ENCODE measurements at places on chromosomes 5 and 9. TPM values are rescaled to one million over a fixed set of nuclear protein-coding genes. Genes with fewer than 3 reads are reported as not detected.

Gene TRIM14
- 30.6 TPM for polyA plus RNA-seq

Gene PCDHGC4
- 0.34 TPM for polyA plus RNA-seq

Gene CLTA
- 176 TPM for polyA plus RNA-seq

Gene VCAN
- polyA plus RNA-seq: 0.81 TPM

Gene SHOC1
- polyA plus RNA-seq: 0.04 TPM

Gene FAM221B
- not detected for polyA plus RNA-seq

Gene SLC6A19
- 56.3 TPM for polyA plus RNA-seq

Gene IL17B
- not detected for polyA plus RNA-seq

Gene ACOT12
- 0.22 TPM for polyA plus RNA-seq

Gene ADAMTS16
- 0.66 TPM for polyA plus RNA-seq

Gene KIF20A
- polyA plus RNA-seq: 0.27 TPM

DNA sequence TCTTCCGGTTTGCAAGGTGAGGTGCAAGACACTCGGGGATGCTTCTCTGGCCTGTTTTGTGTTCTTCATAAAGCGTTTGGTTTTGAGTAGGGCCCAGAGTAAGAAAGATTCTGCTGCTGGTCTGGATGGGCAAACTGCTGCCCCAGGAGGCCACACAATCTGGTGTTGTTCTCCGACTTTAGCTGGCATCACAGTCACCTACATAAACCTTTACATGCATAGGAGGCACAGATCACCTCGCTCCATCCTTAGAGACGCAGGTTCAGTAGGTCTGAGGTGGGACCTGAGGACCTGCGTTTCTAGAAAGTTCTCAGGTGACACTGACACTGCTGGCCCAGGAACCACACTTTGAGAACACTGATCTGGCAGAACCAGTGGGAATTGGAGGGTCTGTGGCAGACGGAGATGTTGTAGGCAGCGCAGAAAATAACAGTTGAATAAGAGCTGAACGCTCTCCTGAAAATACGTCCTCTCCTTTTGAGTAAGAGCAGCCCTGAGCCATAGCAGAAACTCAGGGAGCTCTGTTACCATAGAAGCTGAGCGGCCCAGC lies 3.9 kb upstream of the SLC6A3 start:
- no peaks in the 10 kb centered on the region for H3K4me1 ChIP-seq
- no peaks in the 10 kb centered on the region for H3K36me3 ChIP-seq
- no peak overlapping the region for H3K4me3 ChIP-seq
- no peaks in the 10 kb centered on the region for H3K27me3 ChIP-seq
- DNase-seq: no peak
- no peak overlapping the region for H3K27ac ChIP-seq

GRCh38 chr9:135163023-135163780 lies 75.7 kb downstream of the OLFM1 start:
- no peaks in the 10 kb centered on the region for H3K27me3 ChIP-seq
- H3K36me3 ChIP-seq: no peaks in the 10 kb centered on the region
- DNase-seq: no peak
- H3K4me1 ChIP-seq: no peaks in the 10 kb centered on the region

- DNase-seq: no peak
- H3K27me3 ChIP-seq: no peaks in the 10 kb centered on the region
- H3K36me3 ChIP-seq: no peaks in the 10 kb centered on the region
- no peak overlapping the region for H3K4me3 ChIP-seq
These were observed 2.4 kb upstream of the TXN start for GRCh38 chr9:110258690-110259091.

DNA sequence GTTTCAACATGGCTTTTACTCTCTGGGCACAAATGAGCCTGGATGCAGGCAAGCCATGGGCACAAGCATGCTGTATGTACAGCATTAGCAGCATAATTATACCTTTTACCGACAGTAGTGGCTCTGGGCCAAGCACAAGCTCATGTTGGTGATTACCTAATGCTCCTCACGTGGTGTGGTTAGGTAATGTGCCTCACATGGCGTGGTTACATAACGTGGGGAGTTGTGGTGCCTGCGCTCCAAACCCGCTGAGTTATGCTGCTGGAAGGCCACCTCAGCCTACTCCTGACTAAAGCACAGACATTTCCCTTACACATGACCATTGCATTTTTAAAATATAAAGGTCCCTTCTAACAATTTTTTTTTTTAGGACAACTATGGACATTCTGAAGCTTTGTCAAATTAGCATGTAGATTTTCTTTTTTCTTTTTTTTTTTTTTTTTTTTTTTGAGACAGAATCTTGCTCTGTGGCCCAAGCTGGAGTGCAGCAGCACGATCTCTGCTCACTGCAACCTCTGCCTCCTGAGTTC lies 794.0 kb downstream of the EFNA5 start:
- no peak for DNase-seq
- no peaks in the 10 kb centered on the region for H3K36me3 ChIP-seq
- no peak overlapping the region for H3K4me3 ChIP-seq
- no peaks in the 10 kb centered on the region for H3K27me3 ChIP-seq
- no peaks in the 10 kb centered on the region for H3K4me1 ChIP-seq

DNA sequence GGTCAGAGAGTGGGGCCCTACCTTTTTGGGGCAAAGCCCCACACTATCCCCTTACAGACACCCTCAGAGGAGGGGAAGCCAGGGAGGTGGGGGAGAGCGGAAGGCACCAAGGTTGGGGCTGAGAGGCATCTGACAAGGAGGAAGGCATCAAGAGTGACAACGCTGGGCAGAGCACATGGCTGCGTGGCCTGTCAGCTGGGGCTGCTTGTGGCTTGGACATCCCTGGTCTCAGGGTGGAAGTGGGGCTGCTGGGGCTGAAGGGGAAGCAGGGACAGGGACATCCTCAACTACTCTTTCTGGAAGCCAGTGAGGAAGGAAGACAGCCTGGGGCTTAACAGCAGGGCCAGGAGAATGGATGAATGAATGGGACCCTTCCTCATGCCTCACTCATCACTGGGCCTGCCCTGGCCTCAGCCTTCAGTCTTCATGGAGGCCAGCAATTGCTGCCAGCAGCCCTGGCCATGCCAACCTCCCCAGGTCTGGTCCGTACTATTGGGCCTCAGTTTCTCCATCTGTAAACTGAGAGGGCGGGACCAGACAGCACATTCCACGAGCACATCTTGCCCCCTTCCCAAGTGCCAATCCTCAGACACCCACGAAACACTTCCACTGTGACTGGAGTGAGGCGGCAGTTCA lies 993 bp upstream of the RALGDS start:
- no peaks in the 10 kb centered on the region for H3K36me3 ChIP-seq
- DNase-seq: no peak
- H3K27ac ChIP-seq: peak overlapping the region; percentile 90
- no peak overlapping the region for H3K4me3 ChIP-seq

DNA sequence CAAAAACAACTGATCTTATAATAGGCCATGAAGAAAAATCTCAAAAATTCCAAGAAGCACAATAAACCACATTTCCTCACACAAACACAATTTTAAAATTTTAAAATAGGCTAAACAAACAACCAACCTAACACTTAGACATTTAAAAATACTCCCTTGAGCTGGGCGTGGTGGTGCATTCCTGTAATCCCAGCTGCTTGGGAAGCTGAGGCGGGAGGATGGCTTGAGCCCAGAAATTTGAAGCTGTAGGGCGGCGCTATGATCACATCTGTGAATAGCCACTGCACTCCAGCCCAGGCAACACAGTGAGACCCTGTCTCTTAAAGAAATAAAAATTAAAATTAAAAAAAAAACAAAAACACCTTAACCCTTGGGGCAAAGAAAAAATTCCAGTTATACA lies 36.9 kb upstream of the TESK1 start:
- H3K27ac ChIP-seq: no peak overlapping the region
- H3K4me3 ChIP-seq: no peak overlapping the region
- peaks cover 4% of the 10 kb centered on the region for H3K4me1 ChIP-seq
- H3K27me3 ChIP-seq: no peaks in the 10 kb centered on the region
- no peak for DNase-seq

- no peaks in the 10 kb centered on the region for H3K36me3 ChIP-seq
- no peaks in the 10 kb centered on the region for H3K27me3 ChIP-seq
- no peak overlapping the region for H3K4me3 ChIP-seq
- DNase-seq: no peak
- H3K27ac ChIP-seq: no peak overlapping the region
These were observed 175.3 kb upstream of the ZNF608 start for GRCh38 chr5:124921694-124922093.

- H3K27ac ChIP-seq: no peak overlapping the region
- no peak for DNase-seq
- H3K4me3 ChIP-seq: no peak overlapping the region
These were observed 344.9 kb downstream of the SEMA5A start for GRCh38 chr5:9201011-9201410.

GRCh38 chr9:89634995-89635742 lies 30.4 kb downstream of the GADD45G start:
- H3K4me3 ChIP-seq: no peak overlapping the region
- H3K27me3 ChIP-seq: no peaks in the 10 kb centered on the region
- H3K36me3 ChIP-seq: no peaks in the 10 kb centered on the region
- no peaks in the 10 kb centered on the region for H3K4me1 ChIP-seq
- DNase-seq: no peak

DNA sequence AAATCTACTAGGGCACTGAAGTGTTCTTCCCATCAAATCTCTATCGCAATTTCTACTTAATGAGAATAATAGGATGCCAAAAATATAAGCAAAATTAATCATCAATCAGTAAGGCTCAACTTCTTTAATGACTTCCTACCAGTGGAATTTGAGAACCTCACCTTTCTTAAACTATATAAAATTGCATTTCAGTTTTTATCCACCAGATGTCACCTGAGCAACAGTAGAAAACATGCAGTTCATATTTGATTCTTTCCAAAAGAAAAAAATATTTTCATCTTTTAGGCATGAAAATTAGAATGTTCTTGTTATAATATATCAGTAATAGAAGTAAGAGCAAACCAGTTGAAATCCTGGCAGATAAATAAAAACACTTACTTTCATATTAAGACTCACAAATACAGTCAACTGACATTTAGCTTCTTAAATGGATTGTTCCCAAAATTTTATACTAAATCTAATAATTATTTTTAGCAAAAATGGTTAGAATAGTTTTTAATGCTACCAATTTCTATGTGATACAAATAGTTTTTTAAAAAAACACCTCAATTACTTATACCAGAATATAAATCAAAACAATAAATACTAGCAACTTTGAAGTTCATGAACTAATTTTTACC lies 13.4 kb upstream of the CCDC112 start:
- H3K27me3 ChIP-seq: no peaks in the 10 kb centered on the region
- no peaks in the 10 kb centered on the region for H3K4me1 ChIP-seq
- no peaks in the 10 kb centered on the region for H3K36me3 ChIP-seq
- no peak overlapping the region for H3K4me3 ChIP-seq
- DNase-seq: peak; percentile 52
- H3K27ac ChIP-seq: no peak overlapping the region

DNA sequence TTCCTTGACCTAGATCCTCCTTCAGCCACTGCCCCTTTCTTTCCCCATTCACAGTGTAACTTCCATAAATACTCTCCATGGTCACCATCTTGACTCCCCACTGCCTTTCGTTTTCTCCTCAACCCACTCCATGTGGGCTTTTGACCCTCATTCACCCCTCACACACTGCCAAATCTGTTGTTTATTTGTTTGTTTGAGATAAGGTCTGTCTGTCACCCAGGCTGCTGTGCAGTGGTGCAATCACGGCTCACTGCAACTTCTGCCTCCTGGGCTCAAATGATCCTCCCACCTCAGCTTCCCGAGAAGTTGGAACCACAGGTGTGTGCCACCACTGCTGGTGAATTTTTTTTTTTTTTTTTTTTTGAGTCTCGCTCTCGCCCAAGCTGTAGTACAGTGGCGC lies 162.9 kb downstream of the FGF1 start:
- no peak overlapping the region for H3K4me3 ChIP-seq
- no peak for DNase-seq
- no peaks in the 10 kb centered on the region for H3K36me3 ChIP-seq
- H3K27me3 ChIP-seq: no peaks in the 10 kb centered on the region
- no peak overlapping the region for H3K27ac ChIP-seq

- DNase-seq: no peak
- H3K4me3 ChIP-seq: no peak overlapping the region
- no peak overlapping the region for H3K27ac ChIP-seq
- H3K27me3 ChIP-seq: no peaks in the 10 kb centered on the region
- no peaks in the 10 kb centered on the region for H3K36me3 ChIP-seq
These were observed 249.7 kb downstream of the ENC1 start for GRCh38 chr5:74390822-74391221.

GRCh38 chr5:67870662-67871061 lies 344.9 kb upstream of the PIK3R1 start:
- H3K27me3 ChIP-seq: peaks cover 2% of the 10 kb centered on the region
- H3K27ac ChIP-seq: no peak overlapping the region
- DNase-seq: peak; percentile 37
- no peak overlapping the region for H3K4me3 ChIP-seq

- no peak overlapping the region for H3K4me3 ChIP-seq
- DNase-seq: no peak
- no peak overlapping the region for H3K27ac ChIP-seq
- no peaks in the 10 kb centered on the region for H3K27me3 ChIP-seq
- H3K4me1 ChIP-seq: no peaks in the 10 kb centered on the region
These were observed 12.6 kb upstream of the TMEM38B start for GRCh38 chr9:105681724-105682123.

- no peak for DNase-seq
- no peak overlapping the region for H3K27ac ChIP-seq
- no peaks in the 10 kb centered on the region for H3K36me3 ChIP-seq
These were observed 9.9 kb upstream of the PCDHB2 start for GRCh38 chr5:141084487-141084989.

GRCh38 chr5:3394891-3395599 lies 200.6 kb upstream of the IRX1 start:
- no peak for DNase-seq
- H3K4me1 ChIP-seq: no peaks in the 10 kb centered on the region
- no peak overlapping the region for H3K4me3 ChIP-seq
- no peak overlapping the region for H3K27ac ChIP-seq
- no peaks in the 10 kb centered on the region for H3K36me3 ChIP-seq

- no peaks in the 10 kb centered on the region for H3K36me3 ChIP-seq
- no peak overlapping the region for H3K27ac ChIP-seq
- DNase-seq: no peak
- H3K4me3 ChIP-seq: no peak overlapping the region
- no peaks in the 10 kb centered on the region for H3K4me1 ChIP-seq
These were observed 129.7 kb downstream of the NTRK2 start for GRCh38 chr9:84799251-84799650.

DNA sequence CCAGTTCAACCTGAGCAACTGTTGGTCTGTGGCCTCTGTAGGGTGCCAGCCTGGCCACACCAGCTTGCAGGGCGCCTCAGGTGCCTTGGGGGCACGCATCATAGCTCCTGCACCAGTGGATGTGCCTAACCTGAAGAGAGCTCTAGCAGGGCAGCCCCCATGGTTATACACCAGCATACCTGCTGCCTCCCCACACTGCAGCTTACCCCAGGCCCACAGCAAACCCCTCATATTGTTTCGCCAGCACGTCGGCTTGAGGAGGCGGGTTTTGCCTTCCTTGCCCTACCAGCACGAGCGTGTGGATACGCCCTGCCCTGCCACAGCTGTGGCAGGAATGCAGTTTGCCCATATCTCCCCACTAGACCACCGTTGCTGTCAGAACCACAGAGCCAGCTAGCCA lies 435.9 kb downstream of the SLCO4C1 start:
- H3K27ac ChIP-seq: no peak overlapping the region
- H3K4me3 ChIP-seq: no peak overlapping the region
- no peaks in the 10 kb centered on the region for H3K27me3 ChIP-seq
- H3K4me1 ChIP-seq: no peaks in the 10 kb centered on the region

GRCh38 chr5:13941468-13941867 lies 3.0 kb downstream of the DNAH5 start:
- no peaks in the 10 kb centered on the region for H3K36me3 ChIP-seq
- no peaks in the 10 kb centered on the region for H3K4me1 ChIP-seq
- no peak overlapping the region for H3K4me3 ChIP-seq
- H3K27ac ChIP-seq: no peak overlapping the region
- DNase-seq: no peak
- no peaks in the 10 kb centered on the region for H3K27me3 ChIP-seq

GRCh38 chr9:112020680-112021596 lies 124.3 kb downstream of the UGCG start:
- peak; percentile 58 for DNase-seq
- H3K36me3 ChIP-seq: no peaks in the 10 kb centered on the region
- H3K4me3 ChIP-seq: no peak overlapping the region
- H3K4me1 ChIP-seq: peaks cover 22% of the 10 kb centered on the region

Measured in small intestine (tissue), 16 donors.